ENCODE measurements at places on chromosomes 2 and 18.

DNA sequence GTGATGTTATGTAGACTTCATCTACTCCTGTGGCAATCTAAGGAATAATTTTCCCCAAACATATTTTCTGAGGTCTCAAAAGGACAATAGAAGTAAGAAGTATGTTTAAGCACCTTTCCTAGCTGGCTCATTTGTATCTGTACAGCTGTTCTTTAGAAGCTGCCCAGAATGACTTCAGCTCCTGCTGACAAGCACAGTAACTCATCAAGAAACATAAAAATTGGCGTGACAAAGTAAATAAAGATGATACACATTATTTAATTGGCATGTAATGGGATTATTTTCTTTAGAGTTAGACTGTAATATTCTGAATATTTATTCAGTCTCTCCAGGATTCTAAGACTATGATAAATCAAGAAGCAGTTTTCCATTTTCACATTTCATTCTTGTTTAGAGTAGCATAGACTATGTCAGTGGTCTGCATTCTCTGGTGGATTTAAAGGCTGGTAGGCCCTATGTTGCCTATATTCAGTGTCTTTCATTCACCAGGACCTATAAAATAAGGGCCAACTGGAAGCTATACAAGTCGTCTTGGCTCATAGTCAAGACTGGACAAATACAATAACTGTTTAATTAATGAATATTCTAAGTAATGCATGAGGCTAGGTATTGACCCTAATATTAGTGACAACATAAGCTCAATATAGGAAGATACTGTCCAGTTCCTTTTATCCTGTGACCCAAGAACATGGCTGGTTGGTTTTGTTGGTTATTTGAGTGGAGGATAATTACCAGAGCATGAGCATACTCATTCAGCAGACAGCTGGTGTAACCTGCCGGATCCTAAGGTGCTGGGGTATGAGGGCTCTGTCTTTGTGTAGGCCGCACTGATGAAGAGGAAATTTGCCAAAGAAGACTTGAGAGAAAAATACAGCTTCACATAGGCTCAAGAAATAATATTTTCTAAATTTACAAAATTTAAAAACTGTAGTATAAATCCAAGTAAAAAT, 107.0 kb downstream of the PDE1A start:
- DNase-seq, result no peak

DNA sequence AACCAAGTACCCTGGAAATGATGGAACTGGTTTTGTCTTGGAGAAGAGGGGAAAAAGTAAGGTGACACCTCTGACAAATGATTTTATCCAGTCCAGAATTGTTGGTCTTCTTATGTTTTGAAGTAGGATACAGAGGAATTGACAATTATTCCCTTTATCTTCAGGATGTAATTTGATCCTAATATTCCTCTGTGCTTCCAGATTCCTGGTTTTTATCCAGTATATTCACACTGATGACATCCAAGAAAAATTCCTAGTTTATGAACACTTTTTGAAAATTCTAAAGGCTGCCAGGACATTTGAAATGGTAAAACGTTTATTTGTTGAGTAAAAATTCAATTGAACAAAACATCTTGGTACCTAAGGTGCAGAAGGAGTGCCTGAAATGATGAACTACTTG, 22.2 kb upstream of the ETAA1 start:
- DNase-seq, result no peak

DNA sequence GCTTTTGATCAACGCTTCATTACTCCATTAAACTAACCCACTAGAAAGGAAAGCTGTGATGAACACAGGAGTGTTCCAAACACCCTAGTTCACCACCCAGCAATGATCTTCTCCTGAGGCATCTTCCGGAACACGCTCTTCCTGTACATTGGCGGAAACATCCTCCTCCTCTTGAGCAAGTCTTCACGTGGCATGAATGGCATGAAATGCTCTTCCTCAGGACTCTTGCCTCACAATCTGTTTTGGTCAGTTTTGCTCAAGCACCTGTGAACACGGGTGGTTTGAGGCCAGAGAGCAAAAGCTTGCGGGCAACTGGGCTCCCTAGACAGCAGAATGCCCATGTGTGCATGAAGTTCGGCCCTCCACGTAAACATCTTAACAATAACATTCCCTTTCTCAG, 734.2 kb upstream of the SALL3 start:
- no peak for DNase-seq

DNA sequence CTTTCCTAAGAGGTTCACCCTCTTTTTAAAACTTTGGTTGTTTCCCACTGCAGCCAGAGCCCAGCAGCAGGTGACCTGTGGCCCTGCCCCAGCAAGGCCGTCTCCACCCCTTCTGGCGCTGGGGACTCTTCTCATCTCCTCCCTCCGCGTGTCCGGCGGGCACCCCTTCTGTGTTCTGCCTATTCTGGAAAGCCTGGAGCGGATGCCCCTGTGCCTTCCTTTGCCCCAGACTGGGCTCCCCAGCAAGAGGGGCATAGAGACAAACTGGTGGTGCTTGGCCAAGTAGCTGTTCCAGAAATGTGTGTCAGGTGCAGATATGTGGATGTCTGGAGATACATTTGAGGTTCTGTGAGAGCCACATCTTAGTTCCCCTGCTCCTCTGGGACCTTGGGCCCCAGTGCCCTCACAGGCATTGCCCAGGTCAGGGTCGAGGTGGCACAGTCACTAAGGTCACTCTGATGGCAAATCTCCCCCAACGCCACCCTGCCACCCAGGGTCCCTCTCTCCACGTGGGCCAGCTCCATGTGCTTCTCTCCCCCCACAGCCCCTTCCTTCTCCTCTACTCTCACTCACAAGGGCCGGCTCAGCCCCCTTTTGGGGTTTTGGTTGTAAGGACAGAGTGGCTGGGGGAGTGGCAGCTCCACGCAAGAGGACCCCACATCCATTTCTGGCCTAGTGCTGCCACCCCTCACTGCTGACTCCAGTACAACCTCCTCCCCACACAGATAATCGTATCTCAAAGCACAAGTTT, 35.5 kb upstream of the TAF1B start:
- no peak for DNase-seq

GRCh38 chr2:189836644-189837043, 52.4 kb downstream of the PMS1 start:
- DNase-seq, result no peak

GRCh38 chr2:3641181-3641580, 16.8 kb upstream of the ALLC start:
- no peak for DNase-seq

- no peak for DNase-seq
Measured at GRCh38 chr18:9494778-9495331, 19.5 kb downstream of the RALBP1 start.
